ENCODE measurements at places on chromosomes 12 and 14.

DNA sequence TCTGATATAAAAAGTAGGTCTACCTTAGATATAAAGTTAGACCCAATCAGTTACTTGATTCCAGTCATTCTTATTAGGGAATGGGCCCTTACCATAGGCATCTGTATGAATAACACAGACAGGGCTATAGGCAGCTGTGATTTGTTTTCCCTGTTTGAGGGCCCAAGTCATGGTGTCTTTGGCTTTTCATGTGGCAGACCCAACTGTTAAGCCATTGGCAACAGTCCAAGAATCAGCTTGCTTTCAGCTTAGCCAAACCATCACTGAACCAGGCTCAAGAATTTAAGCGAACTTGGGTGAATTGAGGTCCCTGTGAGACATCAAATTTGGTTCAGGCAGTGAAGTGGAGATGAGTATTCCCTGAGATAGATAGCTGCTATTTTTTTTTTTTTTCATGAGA lies 111.2 kb downstream of the LRRIQ1 start:
- no peak for DNase-seq

- DNase-seq: no peak
Measured at GRCh38 chr14:106622200-106622745, 1095.9 kb downstream of the TMEM121 start.

- no peak for DNase-seq
Measured at GRCh38 chr12:106490264-106490663, 92.5 kb upstream of the RFX4 start.

DNA sequence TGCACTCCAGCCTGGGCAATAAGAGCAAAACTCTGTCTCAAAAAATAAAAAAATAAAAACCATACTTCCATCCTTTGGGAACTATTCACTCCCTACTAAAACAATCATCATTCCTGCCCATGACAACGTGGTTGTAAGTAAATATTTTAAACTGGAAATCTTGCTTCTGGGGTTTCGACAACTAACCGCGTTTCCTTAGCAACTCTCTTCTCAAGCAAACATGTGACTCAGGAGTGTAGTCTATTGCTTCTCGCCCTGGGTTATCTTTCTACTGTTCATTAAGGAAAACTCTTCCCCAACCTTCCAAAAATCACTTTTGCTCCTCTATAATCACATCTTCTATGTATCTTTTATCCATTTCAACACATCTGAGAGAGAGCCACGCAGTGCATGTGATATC lies 21.8 kb downstream of the APPL2 start:
- DNase-seq: no peak

- no peak for DNase-seq
Measured at GRCh38 chr14:96958057-96958456, 160.9 kb downstream of the VRK1 start.

GRCh38 chr14:79021766-79022165 lies 851.6 kb downstream of the NRXN3 start:
- no peak for DNase-seq

DNA sequence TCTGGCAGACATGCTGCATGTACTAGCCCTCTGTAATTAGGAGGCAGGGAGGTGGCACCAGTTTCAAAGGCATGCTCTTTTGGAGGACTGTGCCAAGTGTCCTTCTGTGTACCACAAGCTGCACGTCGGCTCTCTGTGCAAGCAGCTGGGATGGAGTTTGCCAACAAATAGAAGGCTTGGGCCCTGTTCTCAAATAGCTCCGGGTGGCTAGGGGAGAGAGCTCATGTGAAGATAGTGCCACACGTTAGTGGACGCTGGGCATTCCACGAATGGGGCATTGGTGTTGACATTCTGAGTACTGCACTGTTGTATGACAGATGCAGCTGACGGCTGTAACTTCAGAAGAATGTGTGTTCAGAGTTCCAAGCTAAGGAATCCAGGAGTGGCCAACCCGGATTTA lies 4.4 kb downstream of the AACS start:
- DNase-seq: no peak

GRCh38 chr14:26993556-26993955 lies 395.7 kb upstream of the NOVA1 start:
- no peak for DNase-seq

DNA sequence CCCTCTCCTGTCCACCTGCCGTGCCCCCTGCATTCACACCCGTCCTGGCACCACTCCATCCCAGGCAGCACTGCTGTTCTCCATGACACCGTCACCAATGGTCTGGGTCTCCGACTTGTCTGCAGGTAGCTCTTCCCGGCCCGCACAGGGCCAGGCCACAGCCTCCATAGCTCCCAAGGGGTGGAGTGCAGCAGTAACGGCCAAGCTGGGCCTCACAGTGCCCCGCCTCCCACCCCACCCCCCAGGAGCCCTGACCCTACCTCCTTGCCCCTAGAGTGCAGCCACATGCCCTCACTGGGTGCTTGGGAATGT lies 12.9 kb downstream of the FBRSL1 start:
- no peak for DNase-seq

DNA sequence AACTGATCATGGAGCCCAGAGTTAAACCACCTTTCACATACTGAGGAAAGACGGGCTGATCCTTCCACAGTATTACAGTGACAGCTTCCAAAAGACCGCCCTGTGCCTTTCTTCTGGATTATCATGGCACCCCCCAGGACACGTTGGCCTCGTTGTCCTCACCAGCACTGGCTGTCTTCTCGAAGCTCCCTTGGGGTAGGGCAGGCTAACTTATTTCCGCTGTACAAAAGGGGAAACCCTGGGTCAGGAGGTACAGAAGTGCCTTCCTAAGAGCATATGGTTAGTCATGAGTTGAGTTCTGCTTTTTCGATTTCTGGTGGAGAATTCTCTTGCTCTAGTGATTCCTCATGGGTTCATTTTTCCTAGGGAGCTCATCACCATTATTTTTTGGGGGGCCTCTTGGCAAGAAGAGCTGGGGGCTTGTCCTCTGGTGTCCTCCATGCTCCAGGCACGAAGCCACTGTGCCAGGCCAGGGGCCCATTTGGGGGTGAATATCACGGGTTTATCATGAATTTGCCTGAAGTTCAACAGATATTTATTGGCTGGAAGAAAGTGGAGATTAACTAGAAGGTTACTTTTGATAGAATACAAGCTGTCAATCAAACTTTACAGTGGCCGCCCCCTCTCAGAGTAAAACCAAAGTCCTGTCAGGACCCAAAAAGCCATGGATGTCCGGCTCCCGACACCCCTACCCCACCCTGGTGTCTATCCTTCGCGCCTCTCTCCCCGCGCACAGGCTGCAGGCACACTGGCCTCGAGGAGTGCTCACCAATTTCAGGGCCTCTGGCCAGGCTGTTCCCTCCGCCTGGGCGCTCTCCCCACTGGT lies 8.8 kb upstream of the TRAF3 start:
- DNase-seq: peak; percentile 80

- no peak for DNase-seq
Measured at GRCh38 chr12:56721721-56722120, 3.4 kb downstream of the NACA start.

GRCh38 chr12:129489100-129489676 lies 414.6 kb downstream of the TMEM132D start:
- DNase-seq: no peak

- no peak for DNase-seq
Measured at GRCh38 chr12:132366341-132366861, 37.0 kb upstream of the GALNT9 start.

DNA sequence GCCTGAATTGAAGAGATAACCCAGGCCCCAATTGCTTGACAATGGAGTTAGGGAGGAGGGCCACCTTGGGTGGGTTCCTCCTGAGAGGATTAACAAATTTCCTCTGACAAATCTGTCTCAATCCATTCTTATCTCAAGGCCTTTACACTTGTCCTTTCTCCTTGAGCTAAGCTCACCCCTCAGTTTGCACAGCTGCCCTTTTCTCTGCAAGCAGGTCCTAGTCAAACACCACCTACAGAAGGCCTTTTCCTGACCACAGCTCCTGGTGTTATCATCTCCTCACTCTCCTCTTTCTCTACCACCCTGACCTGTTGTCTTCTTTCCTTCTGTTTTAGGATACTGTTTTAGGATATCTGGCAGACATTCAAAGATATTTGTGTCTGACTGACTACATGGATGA lies 26.4 kb upstream of the GSC start:
- DNase-seq: no peak

DNA sequence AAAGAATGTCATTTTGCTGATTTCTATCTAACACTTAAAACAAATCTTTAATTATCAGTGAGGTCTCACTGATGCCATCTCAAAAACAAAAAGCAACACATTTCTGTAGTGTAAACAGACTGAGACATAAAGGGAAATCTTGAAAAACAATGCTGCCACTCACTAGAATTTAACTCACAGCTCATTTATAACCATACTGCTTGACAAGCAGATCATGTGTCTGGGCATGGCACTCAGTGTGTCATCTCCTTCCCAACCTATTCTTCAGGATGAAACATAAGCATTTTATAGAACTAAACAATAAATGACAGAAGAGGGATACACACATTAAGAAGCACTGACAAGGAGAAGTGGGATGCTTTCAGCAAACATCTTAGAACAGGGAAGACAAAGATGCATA lies 22.4 kb downstream of the ATF7 start:
- no peak for DNase-seq

GRCh38 chr14:45650754-45651153 lies 397.8 kb upstream of the MIS18BP1 start:
- DNase-seq: no peak

DNA sequence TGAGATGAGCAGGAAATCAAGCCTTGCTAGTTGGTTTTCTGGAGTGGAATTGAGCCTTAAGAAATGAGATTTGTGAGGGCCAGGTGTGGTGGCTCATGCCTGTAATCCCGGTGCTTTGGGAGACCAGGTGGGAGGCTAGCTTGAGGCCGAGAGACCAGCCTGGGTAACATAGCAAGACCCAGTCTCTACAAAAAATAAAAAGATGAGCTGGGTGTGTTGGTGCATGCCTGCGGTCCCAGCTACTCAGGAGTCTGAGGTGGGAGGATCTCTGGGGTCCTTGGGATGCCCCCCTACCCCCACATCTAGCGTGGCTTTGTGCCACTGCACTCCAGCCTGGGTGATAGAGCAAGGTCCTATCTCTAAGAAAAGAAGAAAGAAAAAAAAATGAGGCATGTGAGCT lies 104.2 kb upstream of the RTL1 start:
- no peak for DNase-seq

DNA sequence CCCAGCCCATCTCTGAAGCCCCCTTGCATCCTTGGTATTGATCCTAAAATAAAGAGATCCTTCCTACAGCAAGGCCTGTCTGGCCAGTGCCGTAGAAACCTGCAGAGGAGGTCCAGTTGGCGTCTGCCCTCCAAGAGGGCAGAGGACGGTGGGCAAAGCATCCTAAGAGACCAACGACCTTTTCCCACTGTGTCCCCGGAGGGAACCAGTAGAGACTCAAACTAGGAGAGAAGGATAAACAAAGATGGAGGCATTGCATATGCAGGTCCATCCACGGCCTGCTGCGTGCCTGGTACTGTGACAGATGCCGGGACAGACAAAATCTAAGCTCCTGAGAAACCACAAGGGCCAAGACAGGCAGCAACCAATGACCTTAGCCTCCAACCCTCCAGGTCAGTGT lies 3.8 kb downstream of the NCKAP5L start:
- no peak for DNase-seq

- peak; percentile 88 for DNase-seq
Measured at GRCh38 chr12:132506328-132507160, 16.6 kb downstream of the FBRSL1 start.

- no peak for DNase-seq
Measured at GRCh38 chr12:4719821-4720636, at the start of gene GALNT8. GALNT8 (plus strand) TSS chr12:4720400; CDS start chr12:4720678, 278 bp downstream.

- DNase-seq: no peak
Measured at GRCh38 chr12:119334430-119335170, at the start of gene CCDC60. CCDC60 (plus strand) TSS chr12:119334729; CDS start chr12:119335177, 448 bp downstream.

GRCh38 chr14:71250791-71251190 lies 343.5 kb downstream of the PCNX1 start:
- DNase-seq: no peak

DNA sequence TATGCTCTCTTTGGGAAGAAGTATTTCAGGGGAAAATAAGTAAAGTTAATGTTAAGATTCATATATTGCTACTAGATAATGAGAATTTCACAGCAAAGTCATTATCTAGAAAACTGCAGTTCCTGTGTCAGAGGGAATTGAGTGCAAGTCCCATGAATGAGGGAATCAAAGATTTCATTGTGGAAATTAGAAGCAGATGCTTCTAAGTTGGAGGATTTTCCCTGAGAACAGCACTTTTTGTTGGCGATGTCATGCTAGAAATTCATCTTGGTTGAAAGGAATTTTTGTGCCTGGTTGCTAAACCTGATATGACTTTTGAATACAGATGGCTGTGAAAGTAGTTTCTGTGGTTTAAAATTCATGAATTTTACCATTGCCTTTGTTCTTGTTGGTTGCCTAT lies 25.6 kb downstream of the FRMD6 start:
- no peak for DNase-seq

DNA sequence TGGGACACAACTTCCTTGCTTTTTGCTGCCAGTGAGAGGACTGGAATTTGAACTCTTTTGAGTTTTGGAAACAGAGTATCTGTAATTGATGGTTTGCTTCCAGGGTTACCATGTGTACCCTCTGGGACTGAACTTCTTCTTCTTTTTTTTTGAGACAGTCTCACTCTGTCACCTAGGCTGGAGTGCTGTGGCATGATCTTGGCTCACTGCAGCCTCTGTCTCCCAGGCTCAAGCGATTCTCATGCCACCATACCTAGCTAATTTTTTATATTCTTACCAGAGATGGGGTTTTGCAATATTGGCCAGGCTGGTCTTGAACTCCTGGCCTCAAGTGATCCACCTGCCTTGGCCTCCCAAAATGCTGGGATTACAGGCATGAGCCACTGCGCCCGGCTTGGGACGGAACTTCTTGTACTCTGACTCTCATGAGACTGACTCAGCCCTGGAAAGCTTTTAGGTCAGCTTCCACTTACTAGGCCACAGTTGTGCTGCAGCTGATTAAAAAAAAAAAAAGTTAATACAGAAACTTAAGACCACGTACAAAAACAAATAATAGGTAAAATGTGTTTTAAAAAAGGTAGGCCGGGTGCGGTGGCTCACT lies 15.8 kb downstream of the SEL1L start:
- DNase-seq: no peak

- DNase-seq: peak; percentile 70
Measured at GRCh38 chr14:67704484-67705089, 2.9 kb downstream of the RDH12 start.

DNA sequence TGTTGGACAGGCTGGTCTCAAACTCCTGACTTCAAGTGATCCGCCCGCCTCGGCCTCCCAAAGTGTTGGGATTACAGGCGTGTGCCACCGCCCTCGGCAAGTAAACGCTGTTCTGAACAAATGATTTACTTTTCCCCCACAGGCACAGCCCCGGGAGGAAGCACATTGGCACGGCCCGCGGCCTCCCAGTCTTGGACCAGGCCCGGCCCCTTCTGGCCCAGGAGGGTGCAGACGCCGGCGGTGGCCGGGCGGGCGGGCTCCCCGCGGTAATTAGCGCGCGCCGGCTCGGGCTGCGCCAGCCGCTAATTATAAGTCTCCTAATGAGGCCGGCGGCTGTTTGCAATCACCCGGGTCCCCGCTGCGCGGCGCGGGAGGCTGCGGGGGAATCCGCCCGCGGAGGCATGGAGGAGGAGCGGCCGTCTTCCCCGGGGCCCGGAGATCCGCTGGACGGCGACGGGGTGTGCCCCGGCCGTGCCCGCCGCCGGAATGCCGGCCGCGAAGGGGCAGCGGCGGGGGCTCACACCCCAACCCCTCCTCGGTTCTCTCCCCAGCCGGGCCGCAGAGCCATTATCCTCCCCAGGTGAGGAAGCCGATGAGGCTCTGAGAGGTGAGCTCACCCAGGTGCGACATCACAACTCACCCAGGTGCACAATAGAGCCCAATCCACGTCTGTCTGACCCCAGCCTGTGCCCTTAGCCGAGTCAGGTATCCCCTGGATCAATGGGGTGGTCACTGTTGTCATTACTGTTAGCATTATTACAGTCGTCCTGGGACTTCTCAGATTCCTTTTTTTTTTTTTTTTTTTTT lies 3.3 kb upstream of the POP5 start:
- DNase-seq: peak; percentile 73

Measured in GM13976 (cell line).